ENCODE measurements at places on chromosomes 12 and 14.
A peak's percentile ranks its signal among the peaks of the same experiment; 100 is the strongest.

- no peak for DNase-seq
Observed at GRCh38 chr14:80504781-80505180, 293.5 kb upstream of the DIO2 start.

DNA sequence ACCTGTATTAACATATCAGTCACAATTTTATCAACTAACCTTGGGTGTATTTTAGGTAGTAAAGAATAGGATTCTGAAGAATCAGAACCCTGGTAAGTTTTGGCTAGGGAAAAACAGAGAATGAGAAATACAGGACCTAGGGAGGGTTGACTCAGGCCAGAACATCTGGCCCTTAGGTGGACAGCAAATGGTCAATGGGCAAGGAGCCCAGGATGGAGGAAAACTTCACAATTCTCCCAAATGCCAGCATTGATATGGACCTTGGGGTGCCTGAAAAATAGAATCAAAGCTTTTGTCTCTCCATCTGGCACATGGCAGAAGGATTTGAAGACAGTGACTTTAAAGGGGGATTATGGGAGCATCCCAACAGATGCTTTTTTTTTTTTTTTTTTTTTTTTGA is 32.7 kb upstream of the PRPF39 start:
- no peak for DNase-seq

GRCh38 chr14:30002859-30003258 is 75.2 kb upstream of the PRKD1 start:
- DNase-seq = no peak

GRCh38 chr12:98464190-98464589 is 51.2 kb upstream of the TMPO start:
- no peak for DNase-seq

- DNase-seq = no peak
Observed at GRCh38 chr14:51548187-51548586, 103.5 kb upstream of the FRMD6 start.

GRCh38 chr14:27863166-27863565 is 903.4 kb upstream of the FOXG1 start:
- no peak for DNase-seq

DNA sequence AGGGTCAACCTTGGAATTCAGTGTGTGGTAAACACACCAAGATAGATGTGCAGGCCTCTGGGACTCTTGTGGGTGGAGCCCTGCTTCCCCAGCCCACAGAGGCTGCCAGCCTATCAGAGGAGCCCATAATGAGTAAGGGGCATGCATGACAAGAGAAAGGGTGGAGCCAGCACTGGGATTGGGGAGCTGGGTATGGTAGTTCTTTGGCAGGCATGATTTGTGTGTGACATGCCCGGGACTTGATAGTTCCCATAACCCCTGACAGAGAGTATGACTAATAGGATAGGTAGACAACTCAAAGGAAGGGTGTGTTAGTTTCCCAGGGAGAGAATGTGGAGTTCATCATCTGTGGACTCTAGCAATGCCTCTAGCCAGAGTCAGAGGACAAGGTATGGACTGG is 143.0 kb downstream of the EMP1 start:
- no peak for DNase-seq

- DNase-seq = no peak
Observed at GRCh38 chr14:104550861-104551728, 28.5 kb upstream of the C14orf180 start.

DNA sequence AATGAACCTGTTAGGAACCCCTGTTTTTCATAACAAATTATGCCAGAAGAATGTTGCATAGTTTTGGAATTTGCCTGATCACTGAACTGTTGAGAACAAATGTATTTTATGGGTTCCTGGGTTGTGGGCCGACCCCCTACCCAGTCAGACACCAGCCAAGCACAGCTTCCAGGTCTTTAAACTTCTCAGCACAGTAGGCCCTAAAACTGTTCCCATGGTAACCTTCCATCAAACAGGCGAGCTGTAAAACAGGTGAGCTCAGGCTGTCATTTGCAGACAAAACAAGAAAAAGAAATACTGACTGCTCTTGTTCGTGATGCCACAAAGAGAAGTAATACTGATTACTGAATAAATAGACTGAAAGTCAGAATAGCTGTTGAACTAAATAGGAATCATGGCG is 147.0 kb downstream of the PTPRO start:
- no peak for DNase-seq

GRCh38 chr12:24898185-24898584 is 50.7 kb downstream of the BCAT1 start:
- no peak for DNase-seq

DNA sequence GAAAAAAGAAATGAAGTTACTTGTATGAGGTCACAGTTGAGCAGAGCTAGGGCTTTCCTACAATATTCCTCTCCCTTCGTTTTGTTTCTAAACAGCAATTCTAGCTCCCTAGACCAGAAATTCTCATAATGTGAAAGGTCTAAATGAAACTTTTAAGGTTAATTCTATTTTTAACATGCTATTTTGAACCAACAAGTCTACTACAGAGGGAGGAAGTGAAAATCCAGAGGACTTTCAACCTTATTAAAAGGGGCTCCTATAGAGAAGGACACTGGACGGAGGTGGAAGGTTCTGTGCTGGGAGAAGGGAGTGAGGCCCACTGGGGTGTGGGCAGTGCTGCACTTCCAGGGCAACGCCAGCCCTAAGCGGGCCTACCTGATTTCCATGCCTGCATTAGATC is 13.4 kb downstream of the GSG1 start:
- no peak for DNase-seq

- DNase-seq = no peak
Observed at GRCh38 chr14:74638966-74639365, 26.9 kb upstream of the LTBP2 start.

DNA sequence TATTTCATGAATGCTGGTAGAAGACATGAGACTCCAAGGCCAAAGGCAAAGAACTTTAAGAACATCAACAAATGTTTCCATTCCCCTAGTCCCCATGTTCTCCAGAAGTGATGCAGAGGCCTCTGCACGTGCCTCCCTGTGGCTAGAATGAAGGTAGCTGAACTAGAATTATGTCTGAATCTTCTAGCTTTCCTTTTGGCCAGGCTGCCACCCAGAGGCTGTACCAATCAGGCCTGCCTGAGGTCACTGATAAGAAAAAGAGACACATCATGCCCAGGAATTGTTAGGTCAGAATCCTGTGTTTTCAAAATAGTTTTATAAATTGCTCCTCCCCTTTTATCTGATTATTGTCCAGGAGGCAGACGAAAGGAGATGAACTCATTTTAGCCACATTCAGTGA is 188.0 kb upstream of the SLC16A7 start:
- no peak for DNase-seq

- DNase-seq = no peak
Observed at GRCh38 chr12:110668480-110669192, 20.3 kb downstream of the HVCN1 start.

GRCh38 chr14:30375296-30375892 is 183.6 kb upstream of the G2E3 start:
- peak; percentile 10 for DNase-seq

DNA sequence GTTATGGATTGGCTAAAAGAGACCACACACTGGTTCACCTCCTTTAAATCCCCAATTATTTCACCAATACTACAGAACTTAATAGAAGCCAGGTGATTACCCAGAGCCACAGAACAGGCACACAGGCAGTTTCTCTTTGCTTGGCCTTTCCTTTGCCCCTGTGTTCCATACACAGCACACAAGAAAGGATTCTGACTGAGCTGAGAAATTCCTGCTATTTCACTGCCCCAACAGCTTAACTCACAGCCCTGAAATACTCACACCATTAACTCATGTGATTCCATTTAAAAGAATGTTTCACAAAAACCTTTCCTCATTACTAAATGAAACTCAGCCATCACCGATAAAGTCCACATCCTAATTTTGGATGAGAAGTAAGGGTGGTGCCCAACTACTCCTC is 133.6 kb downstream of the MED13L start:
- DNase-seq = no peak

DNA sequence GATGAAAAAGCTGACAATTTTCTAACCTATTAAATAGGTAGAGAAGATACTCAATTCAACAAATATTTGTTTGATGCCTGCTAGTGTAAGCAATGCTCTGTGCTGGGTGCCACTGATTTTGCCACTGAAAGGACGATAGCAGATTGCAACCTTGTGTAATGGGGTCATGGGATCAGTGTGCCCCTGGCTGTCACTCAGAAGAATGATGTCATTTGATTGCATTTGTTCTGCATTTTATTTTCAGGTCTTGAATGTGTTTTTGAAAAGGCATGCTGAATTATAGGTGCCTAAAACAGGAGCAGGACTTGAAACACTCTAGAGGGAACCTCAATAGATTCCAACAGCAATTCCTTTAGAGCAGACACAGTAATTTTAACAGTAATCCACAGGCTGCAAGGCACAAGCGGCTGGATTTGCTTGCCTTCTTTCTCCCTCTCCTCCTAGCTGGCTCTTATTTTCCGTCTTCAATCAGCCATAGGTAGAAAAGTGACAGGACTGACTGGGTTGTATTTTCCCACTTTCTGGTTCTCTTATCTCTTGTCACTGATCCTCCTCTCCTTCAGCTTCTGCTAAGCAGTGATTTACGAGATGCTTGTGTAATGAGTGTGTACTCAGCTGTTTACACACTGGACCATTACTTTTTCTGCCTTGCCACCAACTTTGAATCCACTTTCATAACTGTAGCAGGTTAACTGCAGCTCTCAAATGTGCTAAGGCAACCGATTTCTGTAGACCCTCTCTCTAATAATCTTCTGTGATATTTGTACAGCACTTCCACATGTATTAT is 4.1 kb downstream of the PLXNC1 start:
- no peak for DNase-seq

DNA sequence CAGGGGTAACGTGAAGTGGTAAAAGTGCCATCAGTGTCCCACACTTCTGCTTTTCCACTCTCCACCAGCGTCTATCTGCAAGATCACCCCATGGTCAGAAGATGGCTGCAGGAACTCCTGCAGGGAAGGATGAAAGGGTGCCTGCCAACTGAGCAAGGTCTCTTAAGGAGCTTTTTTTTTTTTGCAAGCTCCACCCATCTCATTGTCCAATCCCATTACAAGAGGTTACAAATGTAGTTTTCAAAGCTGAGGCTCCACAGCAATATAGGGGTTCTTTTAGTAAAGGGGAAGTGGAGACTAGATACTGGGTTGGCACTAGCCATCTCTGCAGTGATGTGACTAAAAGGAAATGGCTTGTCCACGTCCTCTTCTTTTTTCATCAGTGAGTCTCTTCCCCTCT is 5.9 kb upstream of the BHLHE41 start:
- no peak for DNase-seq

- no peak for DNase-seq
Observed at GRCh38 chr14:73364559-73364958, 93.8 kb downstream of the NUMB start.

DNA sequence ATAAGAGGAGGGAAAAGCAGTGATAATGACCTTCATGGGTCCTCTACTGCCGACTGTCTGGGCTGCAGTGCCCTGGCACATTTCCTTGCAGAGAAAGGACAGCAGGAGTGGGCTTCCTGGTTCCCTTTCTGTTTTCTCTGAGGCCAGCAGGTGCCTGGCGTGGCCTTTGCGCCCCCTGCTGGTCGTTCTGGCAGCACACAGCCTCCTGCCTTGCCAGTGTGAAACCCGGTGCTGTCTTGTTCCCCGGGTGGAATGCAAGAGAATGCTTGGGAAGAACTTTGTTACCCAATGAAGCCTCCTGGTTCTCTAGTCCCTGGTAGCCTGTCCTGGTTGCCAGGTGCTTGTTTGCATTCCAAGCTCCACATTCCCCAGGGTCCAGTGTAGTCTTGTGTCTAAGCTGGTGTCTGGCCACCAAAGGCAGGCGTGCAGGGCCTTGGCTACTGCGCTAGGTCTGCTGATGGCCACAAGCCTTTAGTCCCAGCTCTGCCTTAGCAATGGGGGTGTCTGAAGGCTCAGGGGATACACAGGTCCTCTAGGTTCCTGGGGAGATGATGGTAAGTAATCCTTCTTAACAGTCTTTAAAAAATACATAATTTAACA is 1392.4 kb upstream of the TMEM132C start:
- DNase-seq = peak; percentile 4

GRCh38 chr12:80698847-80699542 is 8.4 kb upstream of the MYF6 start:
- no peak for DNase-seq

GRCh38 chr14:99598774-99599173 is 5.2 kb downstream of the CCDC85C start:
- DNase-seq = no peak

- DNase-seq = no peak
Observed at GRCh38 chr14:67483579-67484285, 4.8 kb downstream of the TMEM229B start.

- DNase-seq = no peak
Observed at GRCh38 chr14:93299416-93299815, 33.4 kb downstream of the BTBD7 start.

DNA sequence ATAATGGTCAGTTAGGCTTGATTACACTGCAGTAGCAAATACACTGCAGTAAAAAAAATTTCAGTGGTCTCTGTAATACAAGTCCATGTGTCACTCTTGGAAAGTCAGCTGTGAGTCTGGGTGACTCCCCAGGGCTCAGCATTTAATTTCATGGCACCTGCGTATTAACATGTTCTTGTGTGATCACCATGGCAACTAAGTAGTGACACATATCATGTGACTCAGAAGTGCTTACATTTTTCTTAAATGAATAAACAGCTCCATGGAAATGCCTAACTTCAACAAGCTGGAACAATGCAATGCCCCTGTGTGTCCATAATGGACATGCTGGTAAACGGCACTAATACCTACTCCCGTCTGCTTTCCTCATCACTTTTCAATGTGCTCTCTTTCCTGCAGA is 88.5 kb upstream of the ANO4 start:
- no peak for DNase-seq

- DNase-seq = no peak
Observed at GRCh38 chr12:120370343-120371243, 1.6 kb upstream of the MSI1 start.

- no peak for DNase-seq
Observed at GRCh38 chr12:108080363-108080762, 48.7 kb upstream of the WSCD2 start.

- no peak for DNase-seq
Observed at GRCh38 chr12:94633401-94633800, 17.0 kb downstream of the TMCC3 start.

DNA sequence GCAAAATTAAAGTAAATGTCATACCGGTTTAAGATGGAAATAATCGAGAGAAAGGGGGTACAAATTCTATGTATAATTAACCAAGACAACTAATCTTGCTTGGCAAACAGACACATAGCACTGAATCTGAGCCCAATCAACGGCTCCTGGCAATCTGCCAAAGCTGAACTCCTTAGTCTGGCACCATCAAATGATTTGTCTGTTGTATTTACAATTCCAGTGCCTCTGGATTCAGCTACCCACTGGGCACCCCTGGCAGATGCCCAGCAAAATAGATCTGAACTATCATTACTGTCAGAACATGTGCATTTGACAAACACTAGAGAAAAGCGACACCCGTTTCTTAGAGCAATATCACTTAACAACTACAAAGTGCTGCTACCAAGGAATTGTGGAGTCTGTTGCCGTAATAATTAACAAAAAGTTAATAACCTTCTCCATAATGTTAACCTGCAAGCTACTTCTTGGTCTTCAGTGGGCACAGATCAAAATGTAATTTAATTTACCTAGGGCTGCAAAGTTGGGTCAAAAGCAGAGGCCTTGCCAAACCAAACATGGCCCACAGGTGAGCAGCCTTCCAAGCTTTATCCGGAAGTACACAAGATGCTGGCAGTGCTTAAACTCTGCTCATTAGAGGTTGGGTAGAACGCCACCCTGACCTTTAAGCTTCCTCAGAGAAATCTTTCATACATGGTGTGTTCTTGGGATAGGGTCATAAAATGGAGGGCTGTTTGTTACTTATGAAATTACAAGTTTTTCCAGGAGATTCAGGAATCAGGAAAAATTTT is 7.6 kb downstream of the EGLN3 start:
- no peak for DNase-seq

- no peak for DNase-seq
Observed at GRCh38 chr14:61582815-61583214, 112.5 kb upstream of the HIF1A start.

GRCh38 chr12:107474099-107474498 is 211.5 kb upstream of the PWP1 start:
- DNase-seq = no peak
